Thymus (tissue), 14 donors: ENCODE measurements at places on chromosomes 2 and 18.

- DNase-seq = no peak
Observed at GRCh38 chr2:187527262-187527661, 27.0 kb downstream of the TFPI start.

DNA sequence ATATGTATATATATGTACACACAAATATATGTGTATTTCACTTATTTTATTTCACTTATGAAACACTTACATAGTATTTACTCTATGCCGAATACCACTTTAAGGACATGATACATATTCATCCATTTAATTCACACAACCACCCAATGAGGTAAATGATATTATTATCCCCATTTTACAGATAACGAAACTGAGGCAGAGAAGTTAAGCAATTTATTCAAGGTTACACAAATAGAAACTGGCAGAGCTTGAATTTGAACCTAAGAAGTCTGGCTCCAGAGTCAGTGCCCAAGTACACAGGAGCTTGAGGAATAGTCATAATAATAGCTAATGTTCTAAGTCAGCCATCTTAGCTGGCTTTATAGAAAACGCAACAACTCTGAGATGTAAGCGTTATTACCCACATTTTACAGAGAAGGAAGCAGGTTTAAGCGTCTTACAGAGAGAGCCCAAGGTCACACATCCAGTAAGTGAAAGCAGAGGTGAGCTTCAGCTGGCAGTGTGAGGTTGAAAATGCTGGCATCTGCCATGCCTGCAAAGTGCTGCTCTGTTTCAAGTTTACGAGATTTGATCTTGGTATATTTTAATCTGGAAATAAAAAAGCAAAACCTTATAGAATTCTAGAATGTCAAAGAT lies 326.9 kb downstream of the LPIN1 start:
- DNase-seq = no peak

DNA sequence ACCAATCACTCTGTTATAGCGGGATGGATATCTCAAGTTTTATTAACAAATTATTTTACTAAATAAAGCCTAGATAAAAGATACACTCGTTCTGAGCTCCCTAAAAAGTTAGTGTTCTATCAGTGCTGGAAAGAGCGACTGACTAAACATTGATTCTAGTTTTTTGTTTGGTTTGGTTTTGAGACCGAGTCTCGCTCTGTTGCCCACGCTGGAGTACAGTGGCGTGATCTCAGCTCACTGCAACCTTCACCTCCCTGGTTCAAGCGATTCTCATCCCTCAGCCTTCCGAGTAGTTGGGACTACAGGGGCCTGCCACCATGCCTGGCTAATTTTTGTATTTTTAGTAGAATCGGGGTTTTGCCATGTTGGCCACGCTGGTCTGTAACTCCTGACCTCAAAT lies 73.8 kb upstream of the CDCA7 start:
- DNase-seq = no peak

- no peak for DNase-seq
Observed at GRCh38 chr18:48153613-48154481, 223.4 kb upstream of the SMAD2 start.

- DNase-seq = no peak
Observed at GRCh38 chr2:62302631-62303435, 106.9 kb downstream of the B3GNT2 start.

DNA sequence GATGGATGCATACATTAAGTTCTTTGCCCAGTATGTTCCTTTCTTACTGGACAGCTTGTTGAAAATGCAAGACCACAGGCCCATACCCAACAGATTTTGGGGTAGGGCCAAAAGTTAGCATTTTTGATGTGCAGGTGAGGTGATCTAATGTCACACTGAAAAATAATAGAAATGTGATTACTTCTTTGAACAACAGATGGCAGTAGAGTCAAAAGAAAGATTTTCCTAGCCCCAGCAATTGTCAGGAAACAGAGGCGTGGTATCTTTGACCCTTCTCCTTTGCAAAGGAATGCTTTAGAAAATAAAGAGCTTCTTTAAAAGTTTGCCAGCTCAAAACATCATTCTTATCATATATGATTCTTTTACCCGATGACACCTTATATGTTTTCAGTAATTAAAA lies 343.6 kb upstream of the SYT4 start:
- peak; percentile 2 for DNase-seq

GRCh38 chr18:3448838-3449511 lies 997 bp upstream of the TGIF1 start:
- peak; percentile 49 for DNase-seq

- DNase-seq = no peak
Observed at GRCh38 chr2:38130876-38131275, 54.9 kb upstream of the CYP1B1 start.
